ENCODE measurements at places on chromosomes 7 and 10.
A peak's percentile ranks its signal among the peaks of the same experiment; 100 is the strongest.

- no peak for DNase-seq
Measured at GRCh38 chr10:110535958-110536891, 31.3 kb upstream of the SMC3 start.

DNA sequence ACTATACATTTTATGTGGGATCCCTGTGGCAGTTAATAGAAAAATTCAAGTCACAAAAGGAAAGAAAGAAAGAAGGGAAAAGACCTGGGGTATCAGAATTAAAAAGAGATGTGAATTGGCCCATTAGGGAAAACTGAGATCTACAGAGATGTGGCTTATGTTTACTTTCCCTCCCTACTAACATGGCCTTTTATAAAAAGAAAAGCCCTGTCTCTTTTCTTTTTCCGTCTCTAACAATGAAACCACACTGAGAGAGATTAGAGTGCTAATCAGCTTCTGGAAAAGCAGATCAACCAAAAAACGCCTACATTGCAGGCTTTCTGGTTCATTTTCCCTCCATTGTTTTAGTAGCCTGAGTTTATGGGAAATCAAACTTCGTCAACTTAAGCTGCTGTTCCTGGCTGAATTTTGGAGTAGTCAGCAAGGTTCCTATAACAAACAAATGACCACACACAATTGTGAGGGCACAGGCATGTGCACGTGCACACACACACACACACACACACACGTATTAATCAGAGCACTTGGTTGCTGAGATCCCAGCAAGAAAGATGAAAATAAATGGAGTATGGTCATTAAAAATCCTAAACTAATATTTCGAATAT is 235.1 kb downstream of the SORCS1 start:
- no peak for DNase-seq

DNA sequence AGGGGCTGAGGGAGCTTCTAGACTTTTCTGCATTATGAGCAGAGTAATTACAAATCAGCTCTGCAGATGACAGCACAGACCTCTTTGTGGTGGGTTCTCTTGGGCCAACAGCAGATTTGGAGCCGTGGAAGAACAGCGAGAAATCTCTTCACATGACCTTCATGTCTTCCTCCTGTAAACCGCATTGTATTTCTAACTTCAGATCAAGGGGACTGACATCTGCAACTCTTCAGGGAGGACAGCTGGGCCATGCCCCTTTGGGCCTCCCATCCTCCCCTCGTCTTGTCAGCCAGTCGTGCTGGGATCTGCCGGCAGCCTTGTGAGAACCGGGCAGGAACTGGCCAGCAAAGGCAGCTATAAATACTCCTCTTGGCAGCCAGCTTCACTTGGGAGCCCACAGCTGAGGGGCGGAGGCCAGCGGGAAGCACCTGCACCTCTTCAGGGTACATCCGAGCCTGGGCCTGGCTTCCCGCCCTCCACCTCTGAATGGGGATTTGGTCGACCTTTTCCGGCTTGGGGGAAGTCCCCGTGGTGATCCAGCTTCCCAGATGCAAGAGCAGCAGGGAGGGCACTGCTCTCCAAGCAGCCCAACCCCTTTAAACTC is 54.7 kb downstream of the STEAP1B start:
- DNase-seq: no peak

DNA sequence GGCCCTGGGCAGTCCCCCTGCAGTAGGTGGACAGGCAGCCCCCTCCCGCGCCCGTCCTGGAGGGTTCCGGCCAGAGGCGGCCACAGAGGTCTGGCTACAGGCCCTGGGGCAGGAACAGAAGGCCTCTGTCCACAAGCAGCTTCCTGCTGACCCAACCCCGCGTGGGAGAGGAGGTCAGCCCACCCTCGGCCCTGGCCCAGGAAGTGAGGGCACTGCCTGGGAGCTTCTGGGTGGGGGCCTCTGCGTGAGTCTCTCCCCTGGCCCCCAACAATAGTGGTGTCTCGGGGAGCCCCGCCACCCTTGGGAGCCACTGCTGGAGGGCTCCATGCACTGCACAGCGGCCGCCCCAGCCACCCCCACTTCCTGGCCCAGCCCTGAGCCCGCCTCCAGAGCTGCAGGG is 4.7 kb downstream of the MICALL2 start:
- DNase-seq: no peak

- DNase-seq: no peak
Measured at GRCh38 chr10:11354823-11355222, 256.6 kb downstream of the USP6NL start.

GRCh38 chr7:2040893-2041270 is 191.9 kb downstream of the MAD1L1 start:
- DNase-seq: no peak

- no peak for DNase-seq
Measured at GRCh38 chr10:29804025-29804852, 169.5 kb upstream of the SVIL start.

DNA sequence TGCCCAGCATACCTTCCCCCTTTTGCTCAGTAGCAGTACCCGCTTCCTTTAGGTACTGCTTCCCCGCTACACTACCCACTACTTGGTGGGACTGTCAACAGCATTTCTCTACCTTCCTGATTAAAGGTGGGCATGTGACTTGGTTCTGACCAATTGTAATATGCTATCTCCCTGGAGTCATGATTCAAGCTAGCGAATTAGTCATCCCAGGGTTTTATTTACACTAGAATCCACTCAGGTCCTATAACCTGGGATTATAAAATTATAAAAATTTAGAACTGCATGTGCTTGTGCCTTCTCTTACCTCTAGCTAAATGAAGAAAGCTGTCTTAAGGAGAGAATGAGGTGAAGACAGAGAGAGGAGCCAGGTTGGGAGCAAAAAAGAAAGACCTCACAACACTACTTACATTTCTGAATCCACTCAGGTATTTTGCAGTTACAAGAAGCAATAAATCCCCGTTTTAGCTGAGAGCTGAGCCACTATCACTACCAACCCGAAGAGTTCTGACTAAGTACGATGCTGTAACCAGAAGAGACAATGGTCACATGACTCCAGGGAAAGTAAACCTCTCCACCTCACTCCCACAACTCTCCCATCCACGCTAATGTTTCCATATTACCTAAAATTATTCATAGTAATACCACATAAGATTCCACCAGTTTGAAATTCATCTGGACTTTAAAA is 9.7 kb downstream of the GBX1 start:
- no peak for DNase-seq

GRCh38 chr7:66557214-66558200 is 71.2 kb upstream of the KCTD7 start:
- DNase-seq: peak; percentile 56

GRCh38 chr10:63630931-63631680 is 109.9 kb downstream of the REEP3 start:
- DNase-seq: no peak

GRCh38 chr10:110392868-110393740 is 88.4 kb upstream of the SMNDC1 start:
- no peak for DNase-seq

DNA sequence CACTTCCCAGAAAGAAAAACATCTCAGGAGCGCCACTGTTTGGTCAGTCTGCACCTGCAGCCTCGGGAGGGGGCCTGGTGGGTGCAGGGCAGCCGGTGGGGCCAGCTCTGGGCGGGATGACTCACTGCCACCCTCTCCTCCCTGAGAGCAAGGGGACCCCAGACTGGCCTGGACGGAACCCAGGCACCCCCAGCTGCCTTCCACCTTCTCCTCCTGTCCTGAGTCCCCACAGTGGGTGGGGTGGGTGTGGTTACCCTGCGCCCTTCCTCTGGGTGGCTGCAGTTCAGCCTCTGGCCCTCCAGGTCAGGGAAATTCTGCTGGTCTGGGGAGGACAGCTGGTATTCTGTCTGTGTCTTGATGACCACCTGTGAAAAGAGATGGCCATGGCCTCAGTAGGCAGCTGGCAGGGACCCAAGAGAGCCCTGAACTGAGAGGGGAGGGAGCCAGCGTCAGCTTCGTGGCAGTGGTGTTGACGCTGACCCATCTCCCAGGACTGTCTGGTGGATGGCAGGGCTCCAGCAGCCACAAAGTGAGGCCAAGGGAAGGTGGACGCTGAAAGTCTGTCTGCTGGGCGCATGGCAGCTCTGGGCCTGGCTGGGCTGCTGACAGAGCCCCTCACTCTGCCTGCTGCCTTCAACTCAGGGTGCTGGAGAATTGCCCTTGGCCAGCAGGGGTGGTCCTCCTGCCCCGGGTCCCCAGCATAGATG is 8.9 kb downstream of the CALY start:
- no peak for DNase-seq

DNA sequence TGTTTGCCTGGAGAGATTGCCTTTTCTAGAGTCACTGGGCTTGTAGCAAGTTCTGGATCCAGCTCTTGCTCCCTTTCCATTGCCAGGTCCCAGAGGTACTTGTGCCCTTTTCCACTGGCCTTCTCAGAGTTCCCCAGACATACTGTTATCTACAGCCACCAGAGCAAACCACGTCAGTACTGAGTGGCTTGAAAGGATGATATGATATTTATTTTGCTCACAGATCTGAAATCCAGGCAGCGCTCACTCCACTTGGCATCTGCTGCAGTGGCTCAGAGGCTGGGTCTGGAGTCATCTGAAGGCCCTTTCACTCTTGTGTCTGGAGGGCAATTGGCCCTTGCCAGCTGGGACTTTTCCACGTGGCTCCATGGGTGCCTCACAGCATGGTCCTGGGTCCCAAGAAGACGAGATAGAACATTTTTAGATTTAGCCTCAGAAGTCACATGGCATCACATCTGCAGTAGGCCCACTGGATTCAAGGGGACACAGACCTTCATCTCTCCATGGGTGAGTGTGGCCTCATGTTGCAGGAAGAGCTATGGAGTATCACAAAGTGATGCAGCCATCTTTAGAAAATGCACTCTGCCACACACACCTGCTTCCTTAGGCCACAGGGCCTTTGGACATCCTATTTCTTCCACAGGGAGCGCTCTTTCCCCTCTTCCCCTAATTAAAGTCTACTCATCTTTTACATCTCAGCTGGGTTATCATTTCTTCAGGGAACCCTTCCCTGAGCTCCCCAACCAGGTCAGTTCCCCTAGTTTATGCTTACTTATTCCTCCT is 22.9 kb upstream of the TCF7L2 start:
- no peak for DNase-seq

DNA sequence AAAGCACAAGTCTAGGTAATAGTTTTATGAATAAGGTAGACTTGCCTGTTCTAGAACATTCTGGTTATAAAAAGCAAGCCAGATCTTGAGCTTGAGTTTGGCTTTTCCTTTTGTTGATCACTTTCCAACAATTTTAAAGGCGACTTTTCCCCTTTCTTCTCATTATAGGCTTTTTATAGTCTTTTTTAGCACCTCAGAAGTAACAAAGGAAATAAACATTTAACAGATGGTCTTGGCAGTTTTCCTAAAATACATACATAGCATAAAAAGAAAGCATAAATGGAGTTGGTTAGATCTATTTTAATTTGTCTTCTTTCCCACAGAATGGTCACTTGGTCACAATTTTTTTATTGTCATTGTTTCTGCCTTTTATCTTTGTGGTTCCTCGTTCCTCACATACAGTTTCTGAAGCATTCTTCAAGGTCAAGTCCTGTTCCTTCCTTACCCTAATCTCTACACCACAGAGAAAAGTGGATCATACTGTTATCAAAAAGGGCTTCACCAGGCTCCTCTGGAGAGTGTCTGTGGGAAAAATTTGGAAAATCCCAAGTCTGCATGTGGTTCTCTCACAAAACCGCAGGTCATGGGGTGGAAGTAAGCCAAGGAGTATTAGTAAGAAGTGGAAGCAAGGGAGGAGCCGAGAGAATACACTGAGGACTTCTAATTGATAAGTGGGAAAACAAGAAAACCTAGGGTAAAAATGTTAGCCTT is 31.3 kb downstream of the THNSL1 start:
- no peak for DNase-seq

DNA sequence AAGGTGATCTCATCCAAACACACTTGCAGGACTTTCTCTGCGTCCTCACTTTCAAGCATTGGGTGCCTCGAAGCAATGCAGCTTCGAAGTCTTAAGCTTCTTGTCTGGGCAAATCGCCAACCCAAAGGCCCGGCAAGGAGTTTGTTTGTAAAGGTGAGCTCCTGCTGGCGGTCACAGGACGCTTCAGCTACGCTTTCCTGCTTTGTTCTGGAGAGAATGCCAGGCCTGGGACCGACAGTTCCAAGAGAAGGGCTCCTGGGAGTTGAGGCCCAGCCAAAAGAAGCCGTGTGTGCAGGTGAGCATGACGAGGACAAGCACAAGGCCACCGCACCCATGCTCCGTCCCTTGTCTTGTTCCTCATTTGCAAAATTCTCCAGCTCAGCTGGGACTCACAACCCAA is 106.6 kb upstream of the DOCK1 start:
- DNase-seq: no peak

DNA sequence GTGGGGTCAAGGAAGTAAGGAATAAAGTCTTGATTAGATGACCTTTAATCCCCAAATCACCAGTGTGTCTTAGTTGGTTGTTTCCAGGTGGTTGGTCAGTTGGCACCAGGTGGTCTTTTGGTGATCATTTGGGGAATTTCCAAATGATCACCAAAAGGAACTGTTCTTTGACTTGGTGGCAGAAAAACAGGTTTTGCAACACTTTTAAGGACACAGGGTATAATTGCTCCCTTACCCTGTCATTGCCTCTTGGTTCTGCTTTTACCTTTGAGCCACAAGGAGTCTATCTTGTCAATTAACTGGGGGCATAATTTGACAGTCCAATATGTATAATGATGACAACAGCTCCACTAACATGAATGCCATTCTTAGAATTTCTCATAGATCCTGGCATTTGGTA is 104.2 kb downstream of the ADK start:
- DNase-seq: no peak

- no peak for DNase-seq
Measured at GRCh38 chr7:140635345-140635744, 5.3 kb downstream of the DENND2A start.

GRCh38 chr7:14552060-14552459 is 350.5 kb downstream of the DGKB start:
- no peak for DNase-seq

GRCh38 chr7:6623589-6624245 is 8.3 kb downstream of the ZNF853 start:
- no peak for DNase-seq

DNA sequence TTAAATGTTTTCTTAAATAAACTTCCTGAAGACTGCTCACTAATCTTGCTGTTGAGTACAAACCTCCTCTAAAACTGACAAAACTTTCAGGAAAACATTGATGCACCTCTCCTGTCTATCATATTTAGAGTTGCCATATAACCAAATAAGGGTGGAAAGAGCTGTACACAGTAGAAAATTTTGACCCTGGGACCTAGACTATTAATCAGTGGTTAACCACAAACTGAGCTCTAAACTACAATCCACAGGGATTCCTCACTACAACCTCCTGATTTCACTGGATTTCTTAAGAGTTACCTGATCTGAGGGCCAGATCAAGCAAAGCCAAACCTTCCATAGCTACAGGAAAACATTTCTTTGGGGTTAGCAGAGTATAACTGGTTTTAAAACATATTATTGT is 39.9 kb upstream of the WNT16 start:
- DNase-seq: no peak

DNA sequence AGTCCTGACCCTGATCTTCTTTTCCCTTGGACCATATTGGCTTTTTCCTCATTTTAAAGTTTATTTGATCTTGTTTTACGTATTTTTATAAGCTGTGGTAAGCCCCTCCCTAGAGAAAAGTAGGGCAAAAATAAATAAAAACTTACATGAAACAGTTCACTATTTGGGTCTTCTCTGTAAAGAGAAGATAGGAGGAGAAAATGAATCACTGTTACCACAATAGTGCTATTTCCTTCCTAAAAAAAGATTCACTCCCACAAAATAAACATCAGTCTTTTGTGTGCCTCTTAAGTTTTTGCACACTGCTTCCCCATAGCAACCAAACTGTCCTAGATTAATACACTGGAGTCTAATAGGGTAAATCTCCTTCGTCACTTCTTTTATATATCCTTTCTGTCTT is 1.4 kb upstream of the SVIL start:
- no peak for DNase-seq

GRCh38 chr10:112442063-112442462 is 4.7 kb downstream of the ZDHHC6 start:
- DNase-seq: no peak
